ENCODE measurements at places on chromosomes 3 and 15. TPM values are rescaled to one million over a fixed set of nuclear protein-coding genes. Genes with fewer than 3 reads are reported as not detected.

- DNase-seq = no peak
Measured at GRCh38 chr15:42087460-42087859, 6.9 kb downstream of the PLA2G4D start.

Gene SLC12A1
- not detected for total RNA-seq

DNA sequence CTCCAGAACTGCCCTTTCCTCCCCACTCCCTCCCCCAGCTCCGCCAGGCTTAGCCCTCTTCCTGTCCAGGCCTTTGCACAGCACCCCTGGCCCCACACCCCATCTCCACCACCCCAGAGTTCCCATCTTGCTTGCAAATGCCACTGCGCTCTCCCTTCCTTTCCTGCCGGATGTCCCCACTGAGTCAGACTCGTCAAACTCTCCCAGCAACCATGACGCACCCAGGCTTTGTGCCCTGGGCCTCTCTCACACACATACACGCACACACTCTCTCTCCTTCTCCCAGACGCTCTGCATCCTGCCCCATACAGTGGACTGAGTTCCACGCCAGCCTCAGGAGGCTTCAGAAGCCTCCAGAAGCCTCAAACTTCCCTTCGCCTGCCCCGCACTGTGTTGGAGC, 2.8 kb upstream of the CCDC9B start:
- peak; percentile 86 for DNase-seq

GRCh38 chr15:40500568-40501330, 30.0 kb downstream of the CHST14 start:
- DNase-seq = no peak

- no peak for DNase-seq
Measured at GRCh38 chr3:50995085-50995824, 320.5 kb downstream of the DOCK3 start.

Gene CD200R1L
- not detected for total RNA-seq

GRCh38 chr3:31354373-31354772, 178.4 kb upstream of the STT3B start:
- DNase-seq = no peak

Gene CRABP1
- not detected for total RNA-seq

Gene LIPH
- 0.07 TPM for total RNA-seq

GRCh38 chr3:194577986-194578905, 55.0 kb downstream of the TMEM44 start:
- DNase-seq = no peak

Gene MUSTN1
- total RNA-seq = not detected

- DNase-seq = no peak
Measured at GRCh38 chr15:39181940-39182339, 398.9 kb upstream of the THBS1 start.

DNA sequence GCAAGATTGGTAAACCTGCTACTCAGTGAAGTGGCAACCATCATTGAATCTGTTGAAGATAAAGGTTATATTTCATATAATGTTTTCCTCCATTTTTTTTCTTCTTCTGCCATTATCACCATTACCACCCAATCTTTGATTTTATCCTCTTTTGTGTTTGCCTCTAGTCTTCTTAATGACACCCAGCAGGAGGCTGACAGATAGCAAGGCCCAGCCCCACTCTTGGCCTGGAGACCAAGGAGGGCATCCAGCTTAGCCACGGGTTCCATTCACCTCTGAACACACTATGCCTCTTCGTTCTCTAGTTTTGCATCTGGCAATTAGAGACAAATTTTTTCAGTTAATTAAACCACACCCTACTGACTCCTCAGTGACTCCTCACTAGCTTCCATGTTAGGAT, 129.7 kb downstream of the TPRG1 start:
- DNase-seq = no peak

DNA sequence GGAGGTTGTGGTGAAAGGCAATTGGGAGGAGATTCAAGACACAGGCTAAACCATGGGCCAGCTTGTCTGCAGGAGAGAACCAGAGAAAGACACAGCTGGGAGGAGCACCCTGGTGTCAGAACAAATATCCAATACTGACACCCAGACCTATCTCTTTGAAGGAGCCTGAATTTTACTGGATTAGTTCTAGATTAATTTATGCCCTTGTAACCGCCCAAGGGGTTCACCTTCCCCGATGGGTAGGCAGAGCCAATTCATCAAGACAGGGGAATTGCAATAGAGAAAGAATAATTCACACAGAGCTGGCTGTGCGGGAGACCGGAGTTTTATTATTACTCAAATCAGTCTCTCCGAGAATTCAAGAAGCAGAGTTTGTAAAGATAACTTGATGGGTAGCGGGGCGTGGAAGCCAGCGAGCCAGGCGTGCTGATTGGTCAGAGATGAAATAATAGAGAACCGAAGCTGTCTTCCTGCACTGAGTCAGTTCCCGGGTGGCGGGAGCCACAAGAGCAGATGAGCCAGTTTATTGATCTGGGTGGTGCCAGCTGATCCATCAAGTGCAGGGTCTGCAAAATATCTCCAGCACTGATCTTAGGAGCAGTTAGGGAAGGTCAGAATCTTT, 31.4 kb upstream of the GK5 start:
- no peak for DNase-seq

- DNase-seq = no peak
Measured at GRCh38 chr3:48464713-48465221, 18.2 kb downstream of the ATRIP start.

DNA sequence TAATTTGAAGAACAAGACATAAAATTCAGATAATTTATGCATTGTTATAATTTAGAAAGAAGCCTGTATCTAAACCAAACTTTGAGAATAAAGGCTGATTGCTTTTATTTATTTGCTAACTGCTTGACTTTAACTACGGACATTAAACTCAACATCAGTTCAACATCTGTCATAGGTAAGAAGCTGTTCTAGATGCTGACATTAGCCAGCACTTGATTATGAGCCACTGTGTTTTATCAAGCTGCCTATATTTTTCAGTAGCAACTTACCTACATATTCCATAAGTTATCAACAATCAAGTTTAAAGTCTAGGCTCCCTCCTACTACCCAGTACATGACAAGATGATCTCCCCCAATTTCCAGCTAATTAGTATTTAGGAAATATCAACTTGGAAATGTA, 42.1 kb downstream of the USF3 start:
- no peak for DNase-seq

DNA sequence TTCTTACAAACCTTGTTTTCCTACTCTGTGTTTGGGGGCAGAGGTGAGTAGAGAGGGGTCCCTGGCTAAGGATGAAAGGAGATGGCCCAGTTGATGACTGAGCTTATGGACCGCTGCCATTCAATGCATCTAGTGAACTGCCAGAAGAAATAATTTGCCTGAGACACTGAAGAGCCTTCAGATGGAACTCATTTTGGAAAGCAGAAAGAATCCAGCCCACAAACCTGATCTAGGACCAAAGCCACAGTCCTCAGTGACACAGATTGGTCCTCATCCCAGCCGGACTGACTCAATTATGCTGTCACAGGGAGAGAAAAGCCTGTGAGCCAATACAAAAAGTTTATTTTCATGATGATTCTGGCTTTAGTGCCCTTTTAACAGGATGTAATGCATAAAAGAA, 82.7 kb downstream of the CD47 start:
- no peak for DNase-seq

DNA sequence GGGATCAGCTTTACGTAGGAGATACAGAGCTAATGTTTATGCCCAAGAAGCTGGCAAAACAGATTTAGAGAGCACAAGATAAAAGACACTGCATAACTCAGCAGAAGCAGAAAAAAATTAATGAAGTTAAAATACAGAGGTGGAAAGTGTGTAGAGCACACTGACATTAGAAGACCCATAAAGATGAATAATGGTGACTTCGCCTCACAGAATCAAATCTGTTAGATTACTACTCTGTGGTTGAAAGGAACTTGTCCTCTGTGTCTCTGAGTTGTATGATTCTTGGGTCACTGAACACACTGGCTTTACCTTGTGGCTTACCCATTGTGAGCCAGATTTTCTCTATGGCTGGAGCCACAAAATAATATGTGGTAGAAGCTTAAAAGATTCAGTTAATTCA, 224.4 kb downstream of the PLCH1 start:
- DNase-seq = no peak

Gene ITIH4
- total RNA-seq = 0.49 TPM

GRCh38 chr15:62887113-62887570, 155.4 kb upstream of the TPM1 start:
- DNase-seq = no peak

- DNase-seq = no peak
Measured at GRCh38 chr3:138213398-138214085, 26.4 kb downstream of the ARMC8 start.

GRCh38 chr3:155594526-155595187, 150.2 kb downstream of the PLCH1 start:
- no peak for DNase-seq

Gene EFCC1
- total RNA-seq = 0.26 TPM

Gene CKMT1B
- not detected for total RNA-seq

Gene TAGLN3
- total RNA-seq = 0.07 TPM

GRCh38 chr3:79418855-79419621, 348.8 kb downstream of the ROBO1 start:
- DNase-seq = no peak

Gene ACSBG1
- total RNA-seq = not detected

GRCh38 chr3:34955680-34956079, 683.6 kb upstream of the ARPP21 start:
- DNase-seq = no peak

GRCh38 chr15:47390208-47390765, 327.0 kb upstream of the SEMA6D start:
- no peak for DNase-seq

Gene DPH6
- 10.0 TPM for total RNA-seq

DNA sequence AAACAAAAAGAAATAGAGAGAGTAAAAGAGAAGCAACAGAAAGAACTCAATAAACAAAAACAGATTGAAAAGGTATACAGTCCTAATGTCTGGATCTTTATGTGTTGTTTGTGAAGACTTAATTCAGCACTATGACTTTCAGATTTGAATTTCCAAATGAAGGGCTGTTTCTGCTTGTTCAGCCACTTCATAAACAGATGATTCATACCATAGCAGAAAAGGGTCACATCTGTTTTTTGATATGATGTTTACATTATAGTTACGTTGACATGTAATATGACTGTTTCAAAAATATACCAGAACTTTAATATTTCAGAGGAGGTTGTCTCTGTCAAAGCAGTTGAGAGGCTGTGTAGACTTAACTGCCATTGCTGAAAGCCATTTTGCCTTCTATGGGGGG, 24.1 kb downstream of the ASB14 start:
- DNase-seq = no peak

DNA sequence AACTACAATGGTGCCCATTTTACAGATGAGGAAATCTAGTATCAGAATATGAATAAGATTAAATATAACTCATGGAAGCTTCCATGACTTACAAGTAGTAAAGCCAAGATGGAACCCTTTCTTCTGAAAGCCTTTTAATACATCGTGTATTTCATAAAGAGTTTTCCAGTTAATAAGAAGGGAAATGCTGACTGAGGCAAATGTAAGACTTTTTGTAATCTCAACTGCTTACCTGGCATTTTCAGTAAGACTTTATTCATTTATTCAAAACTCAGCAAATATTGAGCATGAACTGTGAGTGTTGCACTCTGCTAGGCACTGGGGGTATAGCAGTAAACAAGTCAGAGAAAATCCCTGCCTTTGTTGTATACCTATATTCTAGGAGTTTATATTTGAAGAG, 256.4 kb upstream of the THRB start:
- DNase-seq = no peak

DNA sequence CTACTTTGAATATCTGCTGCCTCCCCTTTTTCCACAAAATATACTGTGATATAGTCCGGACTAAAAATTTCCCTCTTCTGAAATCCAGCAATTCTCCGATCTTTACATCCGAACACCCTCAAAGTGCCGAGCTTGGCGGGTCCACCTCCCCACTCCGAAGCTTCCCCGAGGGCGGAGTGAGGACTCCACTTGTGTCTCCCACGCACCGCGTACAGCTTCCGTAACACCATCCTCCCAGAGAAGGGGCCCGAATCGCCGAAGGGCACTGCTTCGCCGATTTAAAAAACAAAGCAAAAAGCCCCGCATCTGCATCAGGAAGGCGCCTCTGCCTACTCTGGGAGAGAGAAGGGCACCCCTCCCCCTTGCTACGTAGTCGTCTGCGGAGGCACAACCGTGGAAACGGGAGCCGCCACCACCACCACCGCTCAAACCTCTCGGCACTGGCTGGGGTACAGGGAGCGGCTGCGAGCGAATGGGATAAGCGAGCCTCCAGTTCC, 551 bp downstream of the NCBP2 start:
- DNase-seq = no peak

Gene FOXB1
- total RNA-seq = not detected

DNA sequence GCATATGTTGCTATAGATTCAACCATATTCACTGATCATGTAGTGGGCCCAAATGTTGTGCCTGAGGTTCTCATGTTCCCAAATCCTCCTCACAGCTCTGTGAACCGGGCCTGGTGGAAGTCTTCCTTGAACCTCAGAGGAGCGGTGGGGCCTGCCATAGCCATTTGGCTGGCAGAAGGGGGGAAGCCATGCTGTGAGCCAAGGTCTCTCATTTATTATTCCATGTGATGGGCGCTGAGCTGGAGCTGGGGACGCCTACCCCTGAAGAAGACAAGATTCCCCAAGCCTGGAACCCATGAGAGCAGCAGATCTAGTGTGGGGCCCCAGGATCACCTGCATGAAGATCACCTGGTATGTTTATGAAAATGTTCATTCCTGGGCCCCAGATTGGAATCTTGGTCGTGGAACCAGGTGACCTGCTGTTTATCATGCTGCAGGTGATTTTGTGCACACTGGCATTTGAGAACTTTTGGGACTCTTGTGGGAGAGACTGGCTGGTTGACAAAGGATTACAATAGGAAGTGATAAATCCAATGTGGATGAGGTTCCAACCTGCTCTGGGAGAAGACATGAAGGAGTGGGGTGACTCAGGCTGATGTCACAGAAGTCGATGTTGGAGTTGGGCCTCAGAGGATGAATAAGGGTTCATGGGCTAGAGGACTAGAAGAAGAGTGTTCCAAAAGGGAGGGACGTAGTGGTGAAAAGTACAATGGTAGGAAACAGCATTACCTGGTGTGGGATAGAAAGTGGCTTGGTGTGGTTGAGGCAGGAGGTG, 102.1 kb downstream of the ASB7 start:
- no peak for DNase-seq

DNA sequence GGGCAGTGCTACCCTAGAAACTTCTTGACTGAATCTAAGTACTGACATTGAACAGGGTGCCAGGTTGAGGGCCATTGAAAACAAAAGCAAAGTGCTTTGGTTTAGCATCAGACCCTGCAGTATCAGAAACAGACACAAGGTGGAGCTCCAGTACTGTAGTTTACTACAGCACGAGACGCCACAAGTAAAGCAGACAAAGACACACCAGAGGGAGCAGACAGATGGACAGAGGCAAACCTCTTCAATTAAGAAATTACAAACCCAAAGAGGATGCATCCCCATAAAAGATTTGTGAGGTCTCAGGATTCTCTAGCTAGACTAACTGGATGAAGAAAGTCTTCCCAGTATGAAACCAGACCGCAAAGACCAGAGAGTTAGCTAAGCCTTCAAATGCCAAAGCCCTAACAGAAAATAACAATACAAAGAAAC, 16.6 kb downstream of the TOP2B start:
- peak; percentile 44 for DNase-seq

Gene VEPH1
- 261 TPM for total RNA-seq

DNA sequence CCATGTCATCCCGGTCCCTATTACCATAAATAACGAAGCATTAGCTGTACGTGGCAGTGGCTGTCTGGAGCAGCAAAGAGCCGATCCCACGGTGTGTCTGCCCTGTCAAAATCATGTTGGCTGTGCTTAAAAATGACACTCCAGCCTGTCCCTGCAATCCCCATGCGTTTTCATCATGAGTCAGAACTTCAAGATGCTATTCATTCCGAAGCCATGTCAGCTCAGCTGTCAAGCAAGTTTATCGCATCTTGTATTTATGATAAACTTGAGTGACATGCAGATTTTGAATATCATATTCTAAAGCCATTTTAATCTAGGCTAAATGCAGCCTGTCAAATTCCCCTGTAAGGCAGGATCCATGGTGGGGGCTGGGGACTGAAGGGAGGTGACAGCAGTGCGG, 152.4 kb downstream of the TJP1 start:
- DNase-seq = no peak

Data from pulmonary artery endothelial cell (primary cell).